ENCODE measurements at places on chromosomes 6 and 20.

DNA sequence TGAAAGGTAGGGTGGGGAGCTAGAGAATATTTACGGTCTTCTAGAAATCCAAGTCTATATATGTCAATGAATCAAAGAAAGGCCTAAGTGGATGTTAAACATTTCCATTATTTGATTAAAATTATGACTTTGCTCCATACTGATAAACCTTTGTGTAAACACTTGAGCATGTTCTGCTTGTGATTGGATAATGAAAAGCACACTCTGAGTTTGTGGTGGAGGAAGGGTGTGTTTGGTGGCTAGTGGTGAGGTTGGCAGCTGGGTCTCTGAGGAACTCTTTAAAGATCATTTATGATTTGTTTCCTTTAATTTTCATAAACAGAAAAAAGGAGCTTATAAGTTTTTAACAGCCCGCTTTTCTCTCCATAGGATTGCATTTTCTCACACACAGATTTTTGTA, 84.7 kb downstream of the RFPL4B start:
- no peak for DNase-seq

GRCh38 chr6:78864957-78865356, 2.4 kb upstream of the IRAK1BP1 start:
- no peak for DNase-seq

GRCh38 chr20:10671919-10672623, 1.7 kb downstream of the JAG1 start:
- DNase-seq, result peak; percentile 56

DNA sequence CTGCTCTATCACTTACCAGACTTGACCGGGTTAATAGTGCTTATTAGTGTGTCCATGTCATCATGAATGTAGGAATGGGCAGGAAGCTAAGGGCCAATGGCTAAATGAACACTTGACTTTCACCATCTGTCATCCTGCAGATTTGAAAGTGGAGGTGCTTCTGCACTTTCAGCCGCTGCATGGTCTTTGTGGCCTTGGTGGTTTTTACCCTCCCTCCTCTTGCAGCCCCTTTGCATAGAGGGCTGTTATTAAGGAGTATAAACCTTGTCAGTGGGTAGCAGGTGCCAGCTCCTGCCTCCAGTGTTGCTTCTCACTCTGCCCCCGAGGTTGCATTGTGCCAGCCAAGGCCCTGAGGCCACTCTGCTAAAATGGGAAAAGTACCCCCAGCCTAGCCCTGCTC, 122.2 kb upstream of the TNFAIP3 start:
- no peak for DNase-seq

- DNase-seq, result no peak
Measured at GRCh38 chr6:45431317-45432065, 53.8 kb upstream of the SUPT3H start.

GRCh38 chr6:149306967-149307366, 10.5 kb upstream of the TAB2 start:
- no peak for DNase-seq

GRCh38 chr20:35122756-35123405, 24.3 kb downstream of the EDEM2 start:
- no peak for DNase-seq

DNA sequence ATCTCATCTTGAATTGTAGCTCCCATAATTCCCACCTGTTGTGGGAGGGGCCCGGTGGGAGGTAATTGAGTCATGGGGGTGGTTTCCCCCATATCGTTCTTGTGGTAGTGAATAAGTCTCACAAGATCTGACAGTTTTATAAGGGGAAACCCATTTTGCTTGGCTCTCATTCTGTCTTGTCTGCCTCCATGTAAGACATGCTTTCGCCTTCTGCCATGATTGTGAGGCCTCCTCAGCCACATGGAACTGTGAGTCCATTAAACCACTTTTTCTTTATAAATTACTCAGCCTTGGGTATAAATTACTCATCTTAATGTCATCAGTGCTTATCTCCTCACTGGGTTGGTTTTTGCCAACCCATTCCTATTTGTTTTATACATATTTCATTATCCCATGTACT, 142.0 kb upstream of the GMDS start:
- no peak for DNase-seq

DNA sequence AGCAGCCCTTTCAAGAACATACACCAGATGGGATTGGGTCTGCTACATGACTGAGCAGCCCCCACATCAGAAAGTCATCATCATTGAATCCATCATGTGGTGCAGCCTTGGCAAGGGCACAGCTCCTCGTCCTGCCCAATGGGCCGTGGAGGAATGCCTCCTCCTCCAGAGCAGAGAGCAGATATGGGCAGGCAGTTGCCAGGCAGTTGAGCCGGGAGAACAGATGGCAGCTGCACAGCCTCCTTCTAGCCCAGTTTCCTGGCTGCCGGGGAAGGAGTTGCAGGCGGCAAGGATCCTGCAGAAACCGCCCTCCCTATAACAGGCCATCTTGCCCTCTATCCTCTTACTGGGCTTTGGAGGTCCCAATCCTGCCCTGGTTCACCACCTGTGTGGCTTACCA, 11.9 kb upstream of the ZFAND3 start:
- DNase-seq, result peak; percentile 52

GRCh38 chr20:10668677-10669368, 5.0 kb downstream of the JAG1 start:
- DNase-seq, result no peak

- DNase-seq, result no peak
Measured at GRCh38 chr6:113148566-113148965, 708.6 kb upstream of the MARCKS start.

- no peak for DNase-seq
Measured at GRCh38 chr6:30601436-30601814, 15.6 kb downstream of the PPP1R10 start.

GRCh38 chr20:1266167-1266973, at the start of gene SNPH:
Gene SNPH (plus strand): TSS chr20:1266294. CDS start chr20:1296240, 29,946 bp downstream.
- peak; percentile 82 for DNase-seq

DNA sequence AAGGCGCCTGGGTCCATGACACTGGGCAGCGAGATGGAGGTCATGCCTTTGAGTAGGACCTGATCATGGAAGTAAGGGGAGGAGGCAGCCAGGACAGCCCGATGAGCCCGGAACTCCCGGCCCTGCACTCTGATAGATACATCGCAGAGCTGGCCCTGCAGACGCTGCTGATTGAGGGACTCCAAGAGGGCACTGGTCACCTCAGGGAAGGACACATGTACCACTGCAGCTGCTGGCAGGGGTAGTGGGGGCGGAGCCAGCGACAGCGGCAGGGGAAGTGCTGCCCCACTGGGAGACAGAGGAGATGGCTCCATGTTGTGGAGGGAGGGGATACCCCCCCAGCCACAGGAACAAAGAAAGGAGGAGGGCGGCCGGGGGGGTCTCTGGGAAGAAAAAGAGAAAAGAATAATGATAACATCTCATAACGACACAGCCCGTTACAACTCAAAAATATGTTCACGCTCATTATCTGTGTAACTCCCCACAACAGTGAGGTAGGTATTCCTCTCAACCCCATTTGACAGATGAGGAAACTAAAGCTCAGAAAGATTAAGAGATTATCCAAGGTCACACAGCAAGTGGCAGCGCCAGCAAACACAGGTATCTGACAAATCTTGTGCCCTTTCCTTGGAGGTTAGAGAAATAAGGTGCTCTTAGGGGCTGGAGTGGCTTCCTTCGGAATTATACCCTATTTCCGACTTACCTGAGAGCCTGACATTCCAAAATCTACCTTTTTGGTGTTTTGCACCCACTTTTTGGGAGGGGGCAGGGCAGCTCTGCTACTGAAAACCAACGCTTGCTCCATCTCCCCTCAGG, 733 bp downstream of the ZBTB22 start:
- DNase-seq, result peak; percentile 44

DNA sequence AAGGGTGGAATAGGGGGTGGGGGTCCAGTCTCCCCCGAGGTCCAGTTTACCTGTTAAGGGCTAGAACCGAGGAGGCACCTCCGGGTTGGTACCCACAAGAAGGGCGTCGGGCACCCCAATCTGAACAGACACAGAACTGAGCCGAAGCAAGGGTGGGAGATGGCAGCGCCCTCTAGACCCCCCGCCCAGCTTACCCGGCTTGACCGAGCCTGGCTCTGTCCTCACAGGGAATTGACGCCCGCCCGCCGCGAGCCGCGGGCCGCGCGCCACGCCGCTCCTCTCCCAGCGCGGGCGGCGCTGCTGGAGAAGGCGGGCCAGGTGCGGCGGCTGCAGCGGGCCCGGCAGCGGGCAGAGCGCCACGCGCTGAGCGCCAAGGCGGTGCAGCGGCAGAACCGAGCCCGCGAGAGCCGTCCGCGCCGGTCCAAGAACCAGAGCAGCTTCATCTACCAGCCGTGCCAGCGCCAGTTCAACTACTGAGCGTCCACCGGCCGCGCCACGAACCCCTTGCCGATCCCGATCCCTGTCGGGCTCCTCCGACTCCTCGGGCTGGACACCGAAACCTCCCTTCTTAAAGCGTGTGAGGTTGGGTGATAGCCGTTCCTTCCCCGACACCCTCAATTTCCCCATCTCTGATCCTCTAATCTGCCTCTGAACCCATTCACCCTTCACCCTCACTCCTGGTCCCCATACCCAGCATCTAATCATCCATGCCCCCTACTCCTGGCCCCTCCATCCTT, 5.9 kb downstream of the TP53INP2 start:
- DNase-seq, result peak; percentile 76

GRCh38 chr6:157218371-157219198, 104.7 kb downstream of the TMEM242 start:
- DNase-seq, result no peak

DNA sequence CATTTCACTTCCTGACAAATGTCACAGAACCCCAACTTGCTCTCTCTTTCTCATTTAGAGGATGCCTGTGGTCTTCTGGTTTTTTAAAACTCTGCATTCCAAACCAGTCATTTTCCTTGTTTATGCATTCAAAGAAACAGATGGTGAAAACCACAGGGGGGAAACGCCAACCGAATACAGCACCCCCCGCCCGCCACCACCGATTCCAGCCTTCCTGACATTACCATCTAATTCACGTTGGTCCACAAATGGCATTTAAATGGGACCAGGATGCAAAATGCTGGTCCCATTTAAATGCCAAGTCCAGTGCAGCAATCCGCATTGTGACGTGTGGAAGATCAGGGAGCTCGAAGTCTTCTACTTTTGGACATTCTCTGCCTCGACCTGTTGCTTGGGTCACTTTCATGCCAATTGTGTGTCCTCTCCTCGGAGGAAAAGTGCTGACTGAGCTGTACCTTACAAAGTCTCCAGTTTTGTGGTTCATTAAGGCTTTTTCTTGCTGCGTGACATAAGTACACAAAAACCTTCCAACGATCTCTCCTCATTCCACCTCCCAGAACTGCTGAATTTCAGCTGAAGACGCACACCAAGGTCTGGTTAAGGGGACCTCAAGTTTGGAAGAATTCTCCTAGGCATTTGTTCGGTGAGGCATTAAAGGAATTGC, 35.8 kb downstream of the NEDD9 start:
- no peak for DNase-seq

Data from H9 (cell line).